ENCODE measurements at places on chromosomes 4 and X.

DNA sequence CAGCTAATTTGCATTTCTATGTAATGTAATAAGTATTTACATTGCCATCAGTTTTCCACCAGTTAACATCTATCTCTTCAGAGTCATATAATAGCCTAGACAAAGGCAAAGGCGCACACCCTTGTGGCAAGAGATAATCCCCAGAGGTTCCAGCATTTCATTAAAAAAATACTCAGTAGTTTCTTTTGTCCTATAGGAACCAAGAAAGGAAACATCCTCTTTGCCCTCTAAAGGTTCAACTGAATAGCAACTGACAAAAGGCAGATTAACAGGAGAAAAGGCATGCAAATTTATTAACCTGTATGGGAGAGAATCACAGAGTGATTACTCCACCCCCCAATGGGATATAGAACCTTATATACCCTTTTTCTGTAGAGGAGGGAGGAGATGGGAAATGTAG, 48.4 kb downstream of the MAGEB17 start:
- DNase-seq, result no peak

GRCh38 chr4:4271912-4272311, 18.0 kb downstream of the LYAR start:
- DNase-seq, result no peak

DNA sequence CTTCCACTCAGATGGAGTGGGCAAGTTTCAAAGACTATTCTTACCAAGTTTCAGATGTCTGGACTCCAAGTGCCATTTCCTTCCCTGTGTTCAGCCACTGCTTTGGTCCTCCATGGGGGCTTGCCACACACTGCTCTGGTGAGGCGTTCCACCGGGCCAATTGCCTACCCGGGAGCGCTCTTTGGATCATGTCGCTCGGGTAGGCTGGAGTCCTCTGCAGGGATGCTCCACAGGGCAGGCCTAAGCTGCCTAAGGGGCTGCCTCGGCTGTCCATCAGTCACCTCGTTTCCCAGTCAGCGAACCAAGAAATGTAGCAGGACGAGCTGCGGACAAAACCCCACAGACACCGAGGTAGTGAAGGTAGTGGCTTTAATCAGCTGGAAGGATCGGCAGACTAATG, 200.7 kb upstream of the KLF8 start:
- DNase-seq, result no peak

GRCh38 chr4:38132107-38132673, 172.0 kb downstream of the PTTG2 start:
- no peak for DNase-seq

Measured in Panc1 (cell line).